ENCODE measurements at places on chromosomes 16 and 17. TPM values are rescaled to one million over a fixed set of nuclear protein-coding genes. Genes with fewer than 3 reads are reported as not detected.

Gene TPPP3
- not detected for polyA plus RNA-seq

Gene EVI2A
- polyA plus RNA-seq = not detected

Gene NTN1
- 22.2 TPM for polyA plus RNA-seq

Gene BAIAP3
- polyA plus RNA-seq = 0.78 TPM

GRCh38 chr16:48676836-48677235, 66.9 kb upstream of the N4BP1 start:
- DNase-seq = no peak

DNA sequence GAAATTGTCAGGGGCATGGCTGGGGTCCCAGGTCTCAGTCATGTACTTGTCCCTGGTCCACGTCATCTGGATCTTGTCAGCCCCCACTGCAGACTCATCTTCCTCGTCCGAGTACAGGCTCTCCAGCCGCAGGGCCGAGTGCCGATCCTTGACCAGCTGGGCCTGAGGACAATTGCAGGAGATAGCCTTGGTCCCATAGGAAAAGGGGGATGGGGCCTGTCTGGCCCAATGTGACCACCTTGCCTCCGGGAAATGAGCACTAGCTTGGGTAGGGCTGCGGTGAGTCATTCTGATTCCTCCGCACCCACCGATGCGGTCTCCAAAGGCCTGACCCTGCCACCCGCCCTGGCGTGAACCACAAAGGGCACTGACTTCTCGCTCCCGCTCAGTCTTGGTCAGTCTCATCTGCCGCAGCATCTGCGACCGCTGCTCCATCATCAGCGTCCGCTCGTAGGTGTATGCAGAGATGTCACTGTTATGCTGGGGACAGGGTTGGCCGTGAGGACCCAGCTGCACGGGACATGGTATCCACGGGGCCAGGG, 1.5 kb upstream of the LCAT start:
- DNase-seq = no peak

GRCh38 chr16:49704586-49705155, 151.2 kb downstream of the ZNF423 start:
- no peak for DNase-seq

GRCh38 chr17:63557416-63557815, 7.1 kb downstream of the DCAF7 start:
- DNase-seq = no peak

DNA sequence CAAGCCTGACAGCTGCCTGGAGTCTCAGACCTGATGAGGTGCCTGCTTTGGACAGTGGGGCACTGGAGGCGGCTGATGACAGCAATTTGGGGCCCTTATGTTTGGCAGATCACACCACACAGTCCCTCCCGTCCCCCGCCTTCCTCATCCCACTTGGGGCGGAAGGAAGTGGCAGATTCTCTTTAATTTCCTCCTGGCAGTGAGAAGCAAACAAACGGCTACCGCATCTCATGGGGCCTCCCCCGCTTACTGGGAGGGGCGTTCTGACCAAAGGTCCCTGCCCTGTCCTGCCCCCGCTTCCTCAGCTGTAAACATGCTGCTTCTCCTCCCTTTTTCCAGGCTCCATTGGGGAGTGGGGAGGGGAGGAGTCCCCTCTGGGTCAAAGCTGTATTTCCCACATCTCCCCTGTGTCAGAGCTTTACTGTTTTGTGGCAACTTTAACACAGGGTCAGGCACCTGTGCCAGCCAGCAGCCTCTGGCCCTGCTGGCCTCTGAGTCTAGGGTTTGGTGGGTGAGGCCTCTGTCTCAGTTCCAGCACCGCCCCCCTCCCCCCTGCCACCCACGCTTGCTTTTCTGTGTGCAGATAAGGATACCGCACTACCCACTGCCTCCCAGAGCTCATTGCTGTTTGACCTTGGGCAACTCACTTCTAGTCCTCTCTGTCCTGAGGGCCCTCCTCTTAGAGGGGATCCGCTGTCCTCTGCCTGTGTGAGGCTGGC, 5.4 kb upstream of the NFATC3 start:
- peak; percentile 46 for DNase-seq

- no peak for DNase-seq
Observed at GRCh38 chr17:4554441-4554996, 665 bp downstream of the MYBBP1A start.
